MCF 10A (cell line): ENCODE measurements at places on chromosomes 3 and 15.

- DNase-seq: no peak
These were observed 6.8 kb downstream of the IP6K1 start for GRCh38 chr3:49779358-49780079.

- no peak for DNase-seq
These were observed 280.1 kb downstream of the ERC2 start for GRCh38 chr3:56188201-56188600.

DNA sequence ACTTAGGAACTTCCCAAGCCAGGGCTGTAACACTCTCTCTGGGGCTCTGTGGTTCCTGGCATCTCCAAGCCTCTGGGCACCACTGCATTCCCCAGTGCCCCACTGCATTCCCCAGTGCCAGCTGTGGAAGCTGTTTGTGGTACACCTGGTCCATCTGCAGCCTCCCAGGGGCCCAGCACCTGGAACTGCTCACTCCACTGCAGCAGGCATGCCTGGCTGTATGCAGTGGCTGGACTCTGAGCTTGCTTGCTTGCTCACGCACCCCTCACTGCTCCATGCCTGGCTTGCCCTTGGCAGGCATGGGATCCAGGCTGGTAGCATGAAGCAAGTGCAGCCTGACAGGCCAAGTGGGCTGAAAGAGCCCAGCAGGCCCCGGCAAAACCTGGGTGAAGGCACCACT is 512.1 kb downstream of the SQOR start:
- no peak for DNase-seq

- peak; percentile 10 for DNase-seq
These were observed 366.7 kb downstream of the NSUN3 start for GRCh38 chr3:94429517-94429916.

- no peak for DNase-seq
These were observed 288.2 kb upstream of the GADL1 start for GRCh38 chr3:31182661-31183060.

DNA sequence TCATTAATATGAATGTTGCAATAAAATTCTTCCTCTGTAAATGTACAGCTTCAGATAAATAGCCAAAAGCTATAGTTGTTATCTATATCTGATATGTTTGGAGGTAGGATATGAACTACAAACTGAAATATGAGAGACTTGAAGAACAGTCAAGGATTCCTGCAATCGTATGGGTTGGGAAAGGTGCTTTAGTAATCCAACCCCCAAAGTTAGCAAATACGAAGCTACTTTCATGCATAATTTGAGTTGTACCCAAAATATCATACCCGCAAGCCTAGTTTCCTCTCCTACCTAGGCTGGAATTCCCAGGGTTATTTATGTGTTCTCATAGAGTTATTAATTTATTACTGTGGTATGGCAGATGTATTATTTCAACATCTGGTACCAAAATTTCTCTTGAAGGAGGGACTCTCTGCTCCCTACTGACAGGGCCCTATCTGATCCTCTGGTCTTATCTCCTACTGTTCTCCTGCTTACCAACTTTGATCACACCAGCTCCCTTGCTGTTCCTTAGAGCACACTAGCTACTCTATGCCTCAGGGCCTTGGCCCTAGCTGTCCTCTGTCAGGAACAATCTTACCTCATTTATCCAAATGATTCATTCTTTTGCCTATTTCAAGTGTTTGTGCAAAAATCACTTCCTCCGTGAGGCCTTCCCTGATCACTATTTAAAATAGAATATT is 140.4 kb upstream of the CCDC54 start:
- peak; percentile 76 for DNase-seq

DNA sequence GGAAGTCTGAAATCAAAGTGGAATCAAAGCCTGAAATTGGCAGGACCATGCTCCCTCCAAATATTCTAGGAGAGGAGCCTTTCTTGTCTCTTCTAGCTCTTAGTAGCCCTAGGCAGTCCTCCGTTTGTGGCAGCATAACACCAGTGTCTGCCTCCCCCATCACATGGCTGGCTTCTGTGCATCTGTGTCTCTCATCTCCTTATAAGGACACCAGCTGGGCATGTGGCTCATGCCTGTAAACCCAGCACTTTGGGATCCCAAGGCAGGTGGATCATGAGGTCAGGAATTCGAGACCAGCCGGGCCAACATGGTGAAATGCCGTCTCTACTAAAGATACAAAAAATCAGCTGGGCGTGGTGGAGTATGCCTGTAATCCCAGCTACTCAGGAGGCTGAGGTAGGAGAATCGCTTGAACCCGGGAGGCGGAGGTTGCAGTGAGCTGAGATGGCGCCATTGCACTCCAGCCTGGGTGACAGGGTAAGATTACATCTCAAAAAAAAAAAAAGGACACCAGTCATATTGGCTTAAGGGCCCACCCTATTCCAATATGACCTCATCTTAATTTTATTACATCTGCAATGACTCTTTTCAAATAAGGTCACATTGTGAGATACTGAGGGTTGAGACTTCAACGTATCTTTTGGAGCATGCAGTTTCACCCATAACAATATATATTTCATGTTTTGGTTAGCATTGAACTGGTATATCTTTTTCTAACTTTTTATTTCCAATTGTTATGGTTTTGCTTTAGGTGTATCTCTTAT is 148.0 kb upstream of the TPM1 start:
- DNase-seq: no peak

GRCh38 chr3:193869221-193870201 is 266.4 kb upstream of the HES1 start:
- peak; percentile 82 for DNase-seq

DNA sequence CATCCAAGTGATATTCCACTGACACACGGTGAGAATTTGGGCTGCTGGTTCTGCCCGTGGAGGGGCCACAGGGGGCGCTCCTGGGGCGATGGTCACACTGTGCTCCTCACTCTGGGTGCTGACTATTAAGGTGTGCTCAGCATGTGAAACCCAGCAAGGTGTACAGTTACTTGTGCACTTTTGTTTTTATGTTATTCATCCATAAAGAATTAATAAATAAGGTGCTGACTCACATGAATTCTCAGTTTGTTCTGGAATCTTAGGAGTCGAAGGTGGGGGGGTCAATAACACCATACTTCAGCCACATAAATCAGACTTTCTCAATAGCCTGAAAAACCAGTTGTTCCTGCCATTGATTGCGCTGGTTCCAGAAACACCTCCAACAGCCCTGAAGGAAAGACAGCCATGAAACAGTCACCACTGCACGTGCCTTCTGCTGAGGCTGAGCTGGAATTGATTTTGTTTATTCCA is 53.5 kb upstream of the SPATA12 start:
- DNase-seq: peak; percentile 74

- DNase-seq: no peak
These were observed 25.8 kb downstream of the LRRN1 start for GRCh38 chr3:3825035-3825434.

DNA sequence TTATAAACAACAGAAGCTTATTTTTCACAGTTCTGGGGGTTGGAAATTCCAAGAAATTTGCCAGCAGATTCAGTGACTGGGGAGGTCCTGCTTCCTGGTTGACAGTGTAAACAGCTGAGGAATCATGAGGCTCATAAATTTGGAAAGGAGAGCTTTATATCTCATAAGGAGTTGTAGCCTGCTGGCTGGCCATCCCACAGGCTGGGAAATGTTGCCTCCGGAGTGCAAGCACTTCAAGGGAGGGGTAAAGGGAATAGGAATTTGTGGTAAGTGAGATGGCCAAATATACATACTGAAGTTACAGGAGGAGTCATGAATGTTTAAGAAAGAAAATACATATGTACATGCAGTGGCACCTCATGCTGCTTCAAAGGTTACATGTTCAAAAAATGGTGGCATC is 217.2 kb upstream of the CBLB start:
- DNase-seq: no peak

GRCh38 chr3:127539366-127540060 is 51.0 kb downstream of the TPRA1 start:
- DNase-seq: no peak

- peak; percentile 97 for DNase-seq
These were observed at the start of gene PML for GRCh38 chr15:73994413-73994883. PML (plus strand) TSS chr15:73994716; CDS start chr15:73994813, 97 bp downstream.

GRCh38 chr3:30368978-30369377 is 237.4 kb upstream of the TGFBR2 start:
- peak; percentile 57 for DNase-seq

DNA sequence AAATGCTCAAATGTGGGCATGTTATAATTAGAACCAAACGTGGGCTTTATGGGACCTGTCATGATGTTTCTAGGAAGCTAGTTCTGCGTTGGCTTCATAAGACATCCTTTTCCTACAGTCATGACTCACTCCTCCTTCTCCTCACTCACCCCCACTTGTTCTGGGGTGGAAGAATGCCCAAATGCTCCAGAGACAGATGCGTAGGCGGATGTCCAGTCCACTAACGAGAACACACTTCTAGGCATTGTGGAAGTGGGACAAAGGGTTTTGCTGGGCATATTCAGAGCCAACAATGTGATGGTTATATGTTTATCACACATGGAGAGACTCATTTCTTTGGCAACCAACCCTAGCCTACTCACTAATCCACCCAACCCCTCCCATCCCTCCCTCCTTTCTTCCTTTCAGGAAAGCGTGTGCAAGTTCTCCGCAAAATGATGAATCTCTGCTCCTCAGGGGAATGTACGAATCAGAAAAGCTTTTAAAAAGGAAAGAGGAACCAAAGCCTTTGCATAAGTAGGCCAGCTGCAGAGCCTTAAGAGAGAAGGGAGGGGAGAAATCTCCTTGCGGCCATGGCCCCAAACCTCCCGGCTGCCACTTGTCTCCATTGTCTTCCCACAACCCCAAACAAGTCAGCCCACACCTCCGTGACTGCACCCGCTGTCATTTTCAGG is 123.0 kb upstream of the SPRED1 start:
- DNase-seq: peak; percentile 99

- no peak for DNase-seq
These were observed 141.7 kb downstream of the MEIS2 start for GRCh38 chr15:36958606-36959005.

GRCh38 chr15:57504599-57504940 is 87.1 kb upstream of the MYZAP start:
- DNase-seq: no peak

- DNase-seq: no peak
These were observed 7.1 kb downstream of the MINAR1 start for GRCh38 chr15:79439236-79439635.

GRCh38 chr3:189570916-189571315 is 60.3 kb upstream of the TP63 start:
- no peak for DNase-seq

GRCh38 chr15:54519577-54519976 is 541.3 kb downstream of the UNC13C start:
- DNase-seq: no peak

- DNase-seq: peak; percentile 41
These were observed 36.1 kb upstream of the EPHB3 start for GRCh38 chr3:184525337-184526087.

GRCh38 chr15:89129123-89129815 is 41.0 kb downstream of the ABHD2 start:
- DNase-seq: peak; percentile 60

- DNase-seq: no peak
These were observed 75.0 kb upstream of the ABHD17C start for GRCh38 chr15:80620141-80620540.

DNA sequence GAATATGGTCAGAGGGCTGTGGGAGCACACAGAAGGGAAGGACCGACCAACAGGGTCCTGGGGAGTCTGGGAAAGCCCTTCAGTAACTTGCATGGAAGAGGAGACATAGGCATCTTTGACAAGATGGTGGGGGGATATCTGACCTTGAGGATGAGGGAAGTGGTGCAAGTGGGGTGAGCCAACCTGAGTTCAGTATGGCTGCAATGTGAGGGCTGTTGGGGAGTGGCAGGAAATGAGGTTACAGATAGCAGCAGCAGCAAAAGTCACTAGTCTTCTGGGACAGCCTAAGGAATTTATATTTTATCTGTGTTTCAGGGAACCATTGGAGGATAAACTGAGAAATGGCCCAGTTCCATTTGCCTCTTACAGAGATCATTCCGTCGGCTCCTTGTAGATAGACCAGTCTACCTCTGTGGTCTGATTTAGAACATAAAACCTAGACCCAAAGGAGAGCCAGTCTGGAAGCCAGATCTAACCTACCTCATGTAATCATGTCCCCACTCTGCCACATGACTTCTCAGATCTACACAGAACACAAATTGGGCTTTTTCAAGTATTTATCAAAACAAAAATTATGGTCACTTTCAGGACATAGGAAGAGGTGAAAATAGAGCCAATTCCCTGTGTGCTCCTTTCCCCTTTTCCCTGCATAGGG is 75.6 kb downstream of the ST6GAL1 start:
- DNase-seq: no peak

- DNase-seq: no peak
These were observed 29.4 kb upstream of the DUSP7 start for GRCh38 chr3:52085681-52086282.

GRCh38 chr3:87420171-87420570 is 143.8 kb upstream of the POU1F1 start:
- DNase-seq: no peak

GRCh38 chr3:51719410-51720025 is 12.7 kb downstream of the GRM2 start:
- no peak for DNase-seq

GRCh38 chr3:27749643-27750042 is 27.5 kb upstream of the EOMES start:
- peak; percentile 28 for DNase-seq

DNA sequence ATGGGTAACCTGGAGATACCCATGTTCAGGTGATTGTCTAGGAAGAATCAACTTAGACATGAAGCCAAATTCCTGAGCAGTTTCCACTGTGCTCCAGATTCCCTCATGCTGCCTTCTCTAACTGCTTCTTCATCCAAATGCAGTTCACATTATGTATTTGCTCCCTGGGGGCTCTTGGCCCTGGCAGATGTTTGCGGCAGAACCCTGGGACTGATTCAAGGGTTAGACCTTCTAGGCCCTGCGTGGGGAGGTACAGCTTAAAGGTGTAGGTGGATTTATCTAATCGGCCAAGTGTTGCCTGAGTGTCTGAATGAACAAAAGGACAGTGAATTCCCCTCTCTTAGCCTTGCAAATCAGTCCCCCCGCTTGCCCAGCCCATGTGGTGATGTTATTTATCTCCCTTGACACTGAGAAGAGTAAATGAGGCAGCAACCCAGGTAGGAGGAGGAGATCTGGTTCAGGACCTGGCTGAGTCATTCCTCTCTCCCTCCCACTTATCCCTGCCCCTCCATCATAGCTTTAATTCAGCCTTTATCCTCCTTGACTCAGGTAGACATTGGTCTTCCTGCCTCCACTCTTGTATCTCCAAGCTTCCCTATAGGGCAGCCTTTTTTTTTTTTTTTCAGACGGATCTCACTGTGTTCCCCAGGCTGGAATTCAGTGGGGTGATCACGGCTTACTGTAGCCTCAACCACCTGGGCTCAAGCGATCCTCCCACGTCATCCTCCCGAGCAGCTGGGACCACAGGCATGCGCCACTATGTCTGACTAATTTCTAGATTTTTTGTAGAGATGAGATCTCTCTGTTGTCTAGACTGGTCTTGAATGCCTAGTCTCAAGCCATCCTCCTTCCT is 54.8 kb downstream of the MAGEF1 start:
- peak; percentile 63 for DNase-seq

GRCh38 chr15:80405970-80406369 is 1.8 kb downstream of the ARNT2 start:
- DNase-seq: no peak

- DNase-seq: no peak
These were observed at the start of gene PAQR9 for GRCh38 chr3:142963516-142964448. PAQR9 (minus strand) TSS chr3:142963674; CDS start chr3:142963336, 338 bp downstream.
